Ascending aorta (tissue), 2 donors: ENCODE measurements at places on chromosomes 1 and 21.

DNA sequence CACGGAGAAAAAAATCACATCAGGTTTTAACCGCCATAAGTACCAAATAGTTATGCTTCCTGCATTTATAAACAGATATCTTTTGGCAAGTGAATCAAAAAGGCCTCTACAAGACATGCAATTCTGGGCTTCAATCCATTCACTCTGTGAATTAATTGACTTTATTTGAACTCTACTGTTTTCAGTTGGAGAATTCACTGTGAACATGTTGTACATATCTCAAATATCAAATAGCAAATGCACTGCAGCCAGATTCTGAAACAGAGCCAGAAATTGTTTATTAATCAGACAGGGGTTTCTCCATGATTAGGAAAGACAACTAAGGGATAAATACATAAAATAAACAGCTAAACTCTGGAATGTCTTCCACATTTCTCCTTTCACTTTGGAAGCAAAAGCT is 445.4 kb upstream of the NFIA start:
- no peak for DNase-seq

- DNase-seq = no peak
Measured at GRCh38 chr1:74356493-74356892, 121.3 kb downstream of the TNNI3K start.

- no peak for DNase-seq
Measured at GRCh38 chr1:55503663-55504305, 288.6 kb upstream of the USP24 start.

DNA sequence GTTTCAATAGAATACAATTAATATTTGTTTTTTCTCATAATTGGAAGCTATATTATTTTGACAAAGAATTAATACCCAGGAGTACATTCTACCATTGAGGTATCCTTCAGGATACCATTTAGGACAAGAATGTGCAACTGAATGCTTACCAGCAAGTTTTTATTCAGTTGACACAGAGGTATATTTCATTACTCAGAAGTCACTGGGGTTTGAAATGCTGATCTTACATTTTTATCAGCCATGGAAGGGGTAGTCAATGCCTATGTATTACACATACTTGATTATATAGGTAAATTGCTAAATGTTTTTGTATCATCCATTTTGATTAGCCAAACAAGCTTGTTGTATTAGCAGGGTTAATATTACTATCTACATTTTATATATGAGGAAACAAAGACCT is 48.0 kb downstream of the C1orf87 start:
- no peak for DNase-seq

DNA sequence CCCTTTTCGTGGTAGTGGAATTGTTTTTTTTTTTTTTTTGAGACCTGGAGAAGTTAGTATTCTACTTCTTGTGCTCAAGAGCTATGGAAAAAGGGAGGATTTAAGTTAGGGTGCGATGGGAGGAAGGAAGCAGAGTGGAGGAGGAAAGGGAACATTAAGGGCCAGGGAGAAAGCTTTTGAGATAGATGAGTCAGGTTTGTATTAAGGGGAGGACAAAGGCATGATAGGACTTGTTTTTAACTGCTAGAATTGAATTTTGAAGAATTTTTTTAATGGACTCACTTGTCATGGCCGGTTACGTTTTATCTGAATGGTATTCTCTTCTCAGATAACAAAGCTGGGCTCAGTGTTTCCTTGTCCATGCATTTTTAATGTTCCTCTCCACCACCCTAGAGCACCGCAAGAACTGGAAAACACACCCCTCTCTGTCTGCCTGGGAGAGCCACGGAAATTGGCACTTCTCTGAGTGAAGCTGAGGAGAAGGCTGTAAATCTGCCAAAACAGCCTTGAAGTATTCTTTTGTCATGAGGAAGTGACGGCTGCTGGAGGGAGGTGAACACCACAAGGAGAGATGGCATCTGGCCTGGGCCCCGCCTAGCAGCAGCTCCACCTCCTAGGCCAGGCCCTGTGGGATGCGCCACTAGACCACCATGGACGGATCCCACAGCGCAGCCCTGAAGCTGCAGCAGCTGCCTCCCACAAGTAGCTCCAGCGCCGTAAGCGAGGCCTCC is 3.5 kb downstream of the NIPAL3 start:
- DNase-seq = no peak

DNA sequence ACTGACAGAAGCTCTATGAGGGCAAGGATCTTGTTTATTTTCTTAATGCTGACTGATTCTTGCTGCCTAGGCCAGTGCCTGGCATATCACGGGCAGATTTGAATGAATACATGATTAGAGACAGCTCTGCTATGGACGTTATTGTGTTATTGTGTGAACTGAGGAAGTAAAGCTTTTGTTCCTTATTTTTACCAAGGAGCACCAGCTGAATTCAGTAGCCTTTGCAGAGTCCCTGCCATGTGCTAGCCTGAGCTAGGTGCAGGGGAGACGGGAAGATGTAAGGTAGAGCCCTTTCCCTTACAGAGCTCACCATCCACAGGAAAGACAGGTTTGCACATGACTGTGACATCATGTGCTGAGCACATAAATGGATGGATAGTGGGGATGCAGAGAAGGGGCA is 36.0 kb upstream of the SCMH1 start:
- no peak for DNase-seq

DNA sequence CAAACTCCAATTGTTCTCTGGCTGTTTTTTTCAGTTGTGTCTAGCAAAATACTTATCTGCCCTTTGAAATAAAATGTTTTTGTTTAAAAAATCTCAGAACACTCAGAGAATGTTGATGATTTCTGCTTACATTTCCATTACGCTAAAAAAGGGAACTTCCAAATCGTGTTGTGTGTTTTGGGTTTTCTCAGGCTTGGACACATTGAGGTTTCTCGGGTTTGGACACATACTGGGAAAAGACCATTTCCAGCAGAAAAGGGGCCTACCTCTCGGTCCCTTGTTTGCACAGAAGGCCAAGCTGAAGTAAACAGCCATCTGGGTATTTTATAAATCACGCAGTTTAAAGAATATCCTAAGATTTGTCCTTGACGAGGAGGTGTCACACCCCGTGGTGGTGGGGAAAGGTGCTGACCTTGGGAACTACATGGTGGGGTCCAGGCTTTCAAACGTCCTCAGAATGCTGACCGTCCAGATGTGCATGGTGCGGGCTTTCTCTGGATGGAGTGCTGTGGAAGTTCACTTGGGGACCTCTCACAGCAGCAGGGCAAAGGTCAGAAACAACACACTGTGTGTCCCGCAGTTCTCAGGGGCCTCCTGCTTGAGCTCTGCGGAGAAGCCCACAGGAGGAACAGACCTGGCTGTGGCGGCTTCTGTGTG is 67.8 kb downstream of the SLC37A1 start:
- DNase-seq = no peak

DNA sequence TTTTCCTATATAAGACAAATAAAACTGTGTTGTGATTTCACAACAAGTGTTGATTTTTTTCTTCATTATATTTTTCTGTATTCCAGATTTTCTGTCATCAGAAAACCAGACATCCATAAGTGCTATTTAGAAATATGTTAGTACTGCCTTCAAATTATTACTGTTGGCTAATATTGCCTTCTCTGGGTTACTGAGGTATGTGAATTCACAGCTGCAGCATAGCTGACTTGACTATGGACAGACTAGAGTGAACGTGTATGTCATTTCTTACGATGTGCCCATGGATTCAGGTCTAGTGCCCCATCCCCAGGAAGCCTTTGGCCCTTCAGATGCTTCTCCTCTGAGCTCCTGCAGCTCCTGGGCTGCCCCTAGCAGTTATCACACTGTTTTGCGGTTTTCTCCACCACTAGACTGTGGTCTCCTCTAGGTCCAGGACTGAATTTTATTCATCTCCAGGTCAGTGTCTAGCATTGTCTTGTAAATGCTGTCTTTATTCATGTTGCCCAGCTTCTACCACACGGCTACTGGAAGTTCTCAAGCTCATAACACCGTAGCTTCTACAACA is 118.5 kb downstream of the FGGY start:
- no peak for DNase-seq

GRCh38 chr1:221411283-221411682 is 330.6 kb downstream of the DUSP10 start:
- no peak for DNase-seq

- no peak for DNase-seq
Measured at GRCh38 chr1:221813887-221814286, 72.0 kb upstream of the DUSP10 start.

DNA sequence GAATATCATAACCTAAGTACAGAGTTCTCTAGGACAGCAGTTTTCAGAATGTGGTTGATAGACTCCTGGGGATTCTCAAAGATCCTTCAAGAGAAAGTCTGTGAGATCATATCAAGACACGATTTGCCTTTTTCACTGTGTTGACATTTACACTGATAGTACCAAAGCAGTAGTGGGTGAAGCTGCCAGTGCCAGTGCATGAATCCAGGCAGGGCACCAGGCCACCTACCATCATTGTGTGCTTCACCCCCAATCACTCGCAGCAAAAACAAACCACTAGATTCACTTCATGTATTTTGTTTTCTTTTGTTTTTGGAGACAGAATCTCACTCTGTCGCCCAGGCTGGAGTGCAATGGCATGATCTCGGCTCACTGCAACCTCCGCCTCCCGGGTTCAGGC is 23.9 kb downstream of the DNAJC16 start:
- DNase-seq = no peak

- peak; percentile 83 for DNase-seq
Measured at GRCh38 chr21:34702341-34703170, 33.8 kb downstream of the CLIC6 start.

DNA sequence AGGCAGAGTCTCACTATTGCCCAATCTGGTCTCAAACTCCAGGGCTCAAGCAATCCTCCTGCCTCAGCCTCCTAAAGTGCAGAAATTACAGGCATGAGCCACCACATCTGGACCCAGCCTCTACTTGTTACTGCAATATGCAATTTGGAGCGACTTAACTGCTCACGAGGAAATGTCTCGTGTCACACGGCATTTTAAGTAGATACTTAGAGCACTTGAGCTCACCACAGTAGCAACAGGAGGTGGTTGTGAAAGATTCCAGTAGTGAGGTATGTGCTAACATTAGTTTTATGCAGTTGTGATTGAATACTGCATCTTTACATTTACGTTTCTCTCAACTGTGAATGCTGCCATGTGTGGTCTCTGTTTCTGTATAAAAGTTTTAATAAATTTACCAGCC is 5.8 kb upstream of the NDUFV3 start:
- DNase-seq = no peak

DNA sequence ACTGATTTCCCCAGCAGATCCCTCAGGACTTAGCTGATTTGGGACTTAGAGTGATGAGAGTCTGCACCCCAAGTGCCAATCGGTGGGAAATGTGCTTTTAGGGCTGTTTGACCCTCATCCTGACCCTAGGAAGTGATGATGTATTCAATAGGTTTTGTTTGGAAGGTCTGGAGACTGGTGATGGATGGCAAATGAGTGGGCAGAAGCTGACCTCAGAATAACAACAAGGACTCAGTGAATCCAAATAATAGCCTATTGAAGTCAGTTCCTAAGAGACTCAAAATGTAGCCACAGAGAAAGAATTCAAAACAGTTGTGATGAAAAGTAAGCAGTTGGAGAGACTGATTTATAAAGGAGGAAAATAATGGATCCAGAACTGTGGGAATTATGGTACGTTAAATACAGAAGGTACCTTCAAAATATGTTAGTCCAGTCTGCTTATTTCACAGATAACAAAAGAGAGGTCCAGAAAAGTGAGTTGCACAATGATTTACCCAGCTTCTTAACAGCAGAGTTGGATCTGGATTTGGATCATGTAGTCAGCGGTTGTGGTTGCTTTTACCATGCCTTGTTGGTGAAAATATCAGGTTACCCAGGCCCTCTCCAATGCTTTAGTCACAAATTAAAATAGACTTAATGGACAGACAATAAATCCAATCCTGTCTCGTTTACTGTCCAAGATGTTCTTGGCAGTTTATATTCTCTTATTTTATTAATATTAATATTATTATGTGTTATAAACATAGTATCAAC is 123.0 kb upstream of the PTBP2 start:
- DNase-seq = no peak
